ENCODE measurements at places on chromosomes 1 and 21.

GRCh38 chr1:92862605-92863004, 30.8 kb downstream of the RPL5 start:
- no peak for DNase-seq

DNA sequence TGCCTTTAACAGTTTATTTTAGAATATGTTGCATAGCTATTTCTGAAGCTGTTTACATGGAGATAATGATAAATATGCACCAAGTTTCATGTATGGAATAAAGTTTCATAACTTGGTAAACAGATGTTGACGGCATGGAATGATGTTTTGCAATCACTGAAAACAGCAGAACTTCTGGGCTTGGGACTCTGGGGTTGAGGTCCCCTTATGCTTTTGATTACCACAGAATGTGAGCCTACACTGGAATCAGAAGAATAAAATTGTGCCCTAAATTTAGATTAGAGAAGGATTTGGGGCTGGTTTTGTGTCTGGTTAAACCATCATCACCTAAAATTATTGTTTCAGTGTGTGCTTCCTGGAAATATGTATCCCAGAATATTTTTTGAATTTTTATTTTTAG, 11.1 kb downstream of the KRTAP24-1 start:
- DNase-seq: no peak

DNA sequence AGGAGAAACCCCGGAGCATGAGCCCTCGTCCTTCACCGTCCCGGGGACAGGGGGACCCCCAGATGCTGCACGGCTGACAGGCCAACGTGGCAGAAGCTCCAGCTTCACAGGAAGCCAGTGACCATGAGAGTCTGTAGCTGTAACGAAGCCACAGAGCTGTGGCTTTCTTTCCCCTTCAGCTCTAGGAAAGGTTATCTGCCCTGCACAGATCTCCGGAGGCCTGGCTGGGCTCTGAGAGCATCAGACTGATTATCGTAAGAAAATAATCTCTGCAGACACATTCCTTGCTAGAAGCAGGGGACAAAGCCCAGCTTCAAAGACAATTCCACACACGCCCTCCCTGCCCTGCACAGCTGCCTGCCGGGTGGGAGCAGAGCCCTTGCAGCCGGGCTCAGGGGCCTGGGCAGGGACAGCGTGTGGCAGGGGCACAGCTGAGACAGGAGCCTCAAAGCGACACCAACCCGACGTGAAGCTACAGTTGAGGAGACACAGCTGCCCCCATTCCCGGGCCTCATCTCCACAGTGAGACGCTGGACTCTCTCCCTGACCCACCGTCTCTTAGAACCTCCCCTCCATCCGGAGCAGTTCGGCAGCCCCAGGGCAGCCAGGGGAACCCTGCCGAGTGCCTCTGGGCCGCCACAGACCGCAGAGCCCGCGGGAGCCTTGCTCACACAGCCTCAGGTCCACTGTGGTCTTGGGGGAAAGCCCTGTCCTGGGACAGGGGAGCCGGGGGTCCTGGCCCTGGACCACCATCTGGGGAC, 30.6 kb downstream of the POFUT2 start:
- DNase-seq: no peak

DNA sequence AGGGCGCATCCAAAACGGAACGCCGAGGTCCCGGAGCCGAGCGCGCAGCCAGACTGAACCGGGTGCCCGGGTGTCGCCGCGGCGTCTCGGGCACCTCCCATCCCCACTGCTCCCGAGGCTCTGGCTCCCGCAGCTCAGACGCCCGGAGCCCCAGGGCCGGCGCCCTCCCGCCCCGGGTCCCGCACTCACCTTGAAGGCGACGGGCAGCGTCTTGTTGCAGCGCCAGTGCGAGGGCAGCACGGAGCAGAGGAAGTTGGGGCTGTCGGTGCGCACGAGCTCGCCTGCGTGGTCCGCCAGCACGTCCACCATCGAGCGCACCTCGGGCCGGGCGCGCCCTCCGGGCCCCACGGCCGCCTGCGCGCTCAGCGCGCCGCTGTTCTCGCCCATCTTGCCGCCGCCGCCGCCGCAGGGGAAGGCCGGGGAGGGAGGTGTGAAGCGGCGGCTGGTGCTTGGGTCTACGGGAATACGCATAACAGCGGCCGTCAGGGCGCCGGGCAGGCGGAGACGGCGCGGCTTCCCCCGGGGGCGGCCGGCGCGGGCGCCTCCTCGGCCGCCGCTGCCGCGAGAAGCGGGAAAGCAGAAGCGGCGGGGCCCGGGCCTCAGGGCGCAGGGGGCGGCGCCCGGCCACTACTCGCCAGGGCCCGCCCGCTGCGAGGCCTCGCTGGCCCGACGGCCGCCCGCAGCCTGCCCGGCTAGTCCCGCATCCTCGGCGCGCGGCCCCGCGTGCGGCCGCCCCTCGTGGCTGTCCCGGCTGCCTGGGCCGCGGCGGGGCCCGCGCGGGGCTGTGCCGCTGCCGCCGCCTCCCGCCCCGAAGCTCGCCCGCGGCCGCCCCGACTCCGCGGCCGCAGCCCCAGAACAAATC, 447 bp downstream of the RUNX3 start:
- DNase-seq: no peak

DNA sequence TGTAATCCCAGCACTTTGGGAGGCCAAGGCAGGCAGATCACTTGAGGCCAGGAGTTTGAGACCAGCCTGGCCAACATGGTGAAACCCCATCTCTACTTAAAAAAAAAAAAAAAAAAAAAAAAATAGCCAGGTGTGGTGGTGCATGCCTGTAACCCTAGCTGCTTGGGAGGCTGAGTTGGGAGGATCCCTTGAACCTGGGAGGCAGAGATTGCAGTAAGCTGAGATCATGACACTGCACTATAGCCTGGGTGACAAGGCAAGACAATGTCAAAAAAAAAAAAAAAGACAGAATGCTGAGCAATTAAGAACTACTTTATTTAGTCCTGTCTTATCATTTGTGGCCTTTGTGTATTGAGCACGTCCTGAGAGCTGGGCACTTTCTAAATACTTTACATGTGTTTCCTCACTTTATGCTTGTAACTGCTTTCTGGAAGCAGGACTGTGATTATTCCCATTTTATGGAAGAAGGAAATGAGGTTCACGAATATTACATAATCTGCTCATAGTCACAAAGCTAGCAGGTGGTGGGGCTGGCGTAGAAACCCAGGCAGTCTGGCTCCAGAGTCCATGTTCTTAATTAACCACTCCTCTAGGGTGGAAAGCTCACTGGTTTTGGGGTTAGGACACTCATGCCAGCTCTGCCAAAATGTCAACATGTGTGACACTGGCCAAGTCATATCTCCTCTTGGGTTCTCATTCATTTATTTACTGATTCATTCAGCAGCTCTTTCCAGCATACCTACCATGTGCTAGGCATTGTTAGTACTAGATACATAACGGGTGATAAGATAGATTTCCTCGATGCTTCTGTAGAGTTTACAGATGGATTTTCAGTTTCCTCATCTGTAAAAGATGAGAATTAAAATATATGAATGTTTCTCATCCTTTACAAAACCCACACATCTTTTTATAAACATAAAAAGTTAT, 57.7 kb downstream of the DDR2 start:
- DNase-seq: no peak

GRCh38 chr1:119859647-119860046, 36.7 kb downstream of the ADAM30 start:
- DNase-seq: no peak

DNA sequence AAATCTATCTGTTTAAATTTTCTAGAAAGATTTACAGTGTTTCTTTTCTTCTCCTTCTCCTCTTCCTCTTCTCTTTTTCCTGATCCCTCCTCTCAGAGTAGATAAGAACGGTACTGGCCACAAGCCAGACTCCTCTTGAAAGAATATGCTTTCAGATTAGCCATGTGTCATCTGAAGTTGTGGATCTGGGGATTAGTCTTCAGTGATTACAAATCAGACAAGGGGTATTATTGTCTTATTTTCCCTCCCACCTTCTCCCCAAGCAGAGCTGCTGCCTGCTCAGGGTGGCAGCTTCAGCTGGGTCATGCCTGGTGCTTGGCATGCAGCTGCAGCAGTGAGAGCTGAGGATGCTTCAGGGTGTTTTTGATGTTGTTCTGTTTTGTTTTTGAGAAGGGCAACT, 42.7 kb downstream of the SGIP1 start:
- no peak for DNase-seq

DNA sequence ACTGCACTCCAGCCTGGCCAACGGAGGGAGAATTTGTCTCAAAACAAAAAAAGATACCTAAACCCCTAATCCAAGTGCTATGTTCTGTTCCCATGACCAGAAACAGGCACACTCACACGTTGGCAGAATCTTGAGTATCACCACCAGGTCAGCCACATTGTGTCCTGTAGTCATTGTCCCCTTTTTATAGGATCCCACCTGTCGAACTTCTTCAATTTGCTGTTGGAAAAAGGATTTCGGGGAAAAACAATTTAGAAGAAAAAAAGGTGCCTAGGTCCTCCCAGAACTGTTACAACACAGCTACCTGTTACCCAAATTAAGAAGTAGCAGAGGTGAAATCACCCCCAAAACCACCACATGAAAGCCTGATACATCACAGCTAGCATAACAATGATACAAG, 3.4 kb downstream of the ILF2 start:
- no peak for DNase-seq

DNA sequence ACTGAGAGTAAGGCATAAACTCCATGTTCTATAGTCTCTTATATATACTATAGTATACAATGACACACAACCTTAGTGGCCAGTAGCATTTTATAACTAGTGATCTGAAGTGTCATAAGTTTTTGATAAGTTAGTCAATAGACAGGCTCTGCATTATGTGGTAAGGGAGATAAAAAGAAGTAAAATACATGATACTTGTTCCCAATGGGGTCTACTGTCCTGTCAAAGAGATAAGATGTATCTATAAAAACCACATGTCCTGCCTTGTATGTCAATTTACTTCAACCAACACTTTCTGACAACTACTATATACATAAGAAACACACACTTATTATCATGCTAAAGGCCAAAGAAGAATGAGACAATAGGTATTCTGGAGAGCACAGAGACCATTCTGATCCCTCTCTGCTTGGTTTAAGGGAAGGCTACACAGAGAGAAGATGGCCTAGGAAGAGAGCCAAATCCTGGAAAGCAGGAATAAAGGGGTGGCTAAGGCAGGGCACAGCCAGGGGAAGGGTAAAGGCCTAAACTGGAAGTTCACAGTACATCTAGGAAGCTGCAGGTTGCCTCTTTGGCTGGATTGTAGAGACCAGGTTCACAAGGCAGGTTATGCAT, 91.4 kb downstream of the LYST start:
- DNase-seq: no peak

DNA sequence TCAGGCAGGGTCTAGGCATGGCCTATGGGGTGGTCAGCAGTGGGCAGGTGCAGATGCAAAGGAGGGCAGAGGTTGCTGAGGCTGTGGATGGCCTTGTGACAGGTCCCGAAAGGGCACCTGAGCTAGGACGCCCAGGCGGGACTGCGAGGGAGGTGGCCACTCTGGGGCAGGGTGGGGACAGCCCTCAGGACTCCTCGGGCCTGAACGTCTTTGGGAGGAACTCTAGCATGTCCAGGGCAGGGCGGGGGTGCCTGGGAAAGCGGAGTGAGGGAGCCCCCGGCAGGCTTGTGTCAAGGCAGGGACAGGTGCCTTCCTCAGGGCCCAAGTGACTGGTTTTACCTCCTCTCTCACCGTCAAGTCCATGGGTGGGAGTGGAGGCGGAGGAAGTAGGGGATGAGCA, 125.4 kb upstream of the WNT4 start:
- DNase-seq: no peak

- no peak for DNase-seq
Measured at GRCh38 chr1:45238846-45239245, 32.4 kb upstream of the ZSWIM5 start.

DNA sequence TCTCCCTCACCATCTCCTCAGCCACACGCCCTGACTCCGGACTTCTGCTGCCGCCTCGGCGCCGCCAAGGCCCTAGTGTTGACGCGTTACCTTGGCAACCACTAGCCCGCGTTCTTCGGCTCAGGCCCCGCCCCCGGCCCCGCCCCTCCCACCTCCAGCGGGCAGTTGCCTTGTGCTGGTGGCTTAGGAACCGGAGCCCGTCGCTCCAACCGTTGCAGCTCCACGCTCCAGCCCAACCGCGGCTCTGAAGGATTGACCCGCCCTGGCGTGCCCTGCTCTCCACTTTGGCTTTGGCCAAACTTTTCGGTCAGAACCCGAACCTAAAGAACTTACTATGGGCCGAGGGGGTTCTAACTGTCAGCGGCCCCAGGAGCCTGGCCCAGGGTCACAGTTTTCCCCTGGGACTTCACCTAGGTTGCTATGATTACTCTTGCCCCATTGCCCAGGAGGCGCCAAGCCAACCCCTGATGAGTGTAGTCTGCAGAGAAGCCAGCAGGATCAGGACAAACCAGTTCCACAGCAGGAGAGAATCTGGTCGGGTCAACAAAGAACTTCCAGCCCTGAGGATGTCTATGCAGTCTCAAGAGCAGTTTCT, at the start of gene CFAP45:
TSS of gene CFAP45 (minus strand) at position 80 of the 595 bp plus-strand sequence. CDS start at position 13, 67 bp downstream.
- DNase-seq: no peak

DNA sequence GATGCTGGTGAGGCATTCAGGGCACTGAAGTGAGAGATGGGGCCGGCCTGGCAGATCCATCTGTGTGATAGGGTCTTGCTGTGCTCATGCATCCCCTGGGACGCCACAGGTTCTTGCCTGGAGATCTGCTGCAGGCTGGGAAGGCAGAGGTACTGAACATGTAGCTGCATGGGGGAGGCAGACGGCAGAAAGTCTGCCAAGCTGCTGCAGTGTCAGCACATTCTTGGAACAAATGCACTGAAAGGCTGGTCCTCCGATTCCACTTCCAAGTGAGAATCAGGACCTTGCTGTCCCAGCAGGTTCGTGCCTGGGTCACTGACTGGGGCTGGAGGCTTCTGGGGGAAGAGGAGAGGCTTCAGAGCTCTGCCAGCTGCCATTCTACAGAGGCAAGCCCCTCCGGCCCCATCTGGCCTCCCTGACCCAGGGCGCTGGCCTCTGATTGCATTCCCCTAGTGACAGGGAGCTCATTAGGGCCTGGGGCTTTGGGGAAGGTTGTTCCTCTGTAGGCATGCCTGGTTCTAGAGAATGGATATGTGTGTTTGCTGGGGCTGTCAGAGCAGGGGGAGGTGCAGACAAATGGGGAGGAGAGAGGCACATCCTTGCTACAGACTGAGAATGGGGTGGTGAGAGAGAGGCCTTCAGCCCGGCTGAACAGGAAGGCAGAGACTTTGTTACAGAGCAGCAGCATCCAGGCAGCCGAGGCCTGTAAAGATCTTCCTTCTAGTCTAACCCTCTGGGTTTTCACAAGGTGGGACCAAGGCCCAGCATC, 174.0 kb downstream of the TRABD2B start:
- no peak for DNase-seq
